H54 (cell line): ENCODE measurements at places on chromosomes 2 and 18.
A peak's percentile ranks its signal among the peaks of the same experiment; 100 is the strongest.

- DNase-seq, result no peak
Measured at GRCh38 chr18:59996370-59996966, 96.7 kb downstream of the PMAIP1 start.

DNA sequence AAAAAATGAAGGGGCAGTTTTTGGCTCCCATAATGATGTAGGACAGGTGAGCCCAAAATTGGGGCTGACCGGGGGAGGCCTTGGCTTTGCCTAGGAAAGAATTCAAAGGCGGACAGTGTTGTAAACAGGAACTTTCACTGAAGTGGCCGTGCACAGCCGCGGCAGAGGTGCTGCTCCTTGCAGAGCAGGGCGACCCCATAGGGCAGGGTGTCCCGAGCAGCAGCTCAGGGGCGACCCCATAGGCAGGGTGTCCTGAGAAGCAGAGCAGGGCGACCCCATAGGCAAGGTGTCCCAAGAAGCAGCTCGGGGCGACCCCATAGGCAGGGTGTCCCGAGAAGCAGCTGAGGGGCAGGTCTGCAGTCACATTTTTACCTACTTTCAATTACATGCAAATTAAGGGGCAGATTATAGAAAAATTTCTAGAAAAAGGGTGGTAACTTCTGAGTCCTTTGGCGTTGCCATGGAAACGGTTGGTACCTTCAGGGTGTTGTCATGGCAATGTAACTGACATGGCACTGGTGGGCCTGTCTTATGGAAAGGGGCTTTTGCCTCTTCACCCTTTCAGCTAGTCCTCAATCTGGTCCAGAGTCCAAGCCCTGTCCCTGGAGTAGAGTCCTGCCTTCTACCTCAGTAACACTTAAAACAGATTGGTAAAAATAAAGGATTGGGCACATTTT lies 134.5 kb downstream of the FBXO15 start:
- no peak for DNase-seq

DNA sequence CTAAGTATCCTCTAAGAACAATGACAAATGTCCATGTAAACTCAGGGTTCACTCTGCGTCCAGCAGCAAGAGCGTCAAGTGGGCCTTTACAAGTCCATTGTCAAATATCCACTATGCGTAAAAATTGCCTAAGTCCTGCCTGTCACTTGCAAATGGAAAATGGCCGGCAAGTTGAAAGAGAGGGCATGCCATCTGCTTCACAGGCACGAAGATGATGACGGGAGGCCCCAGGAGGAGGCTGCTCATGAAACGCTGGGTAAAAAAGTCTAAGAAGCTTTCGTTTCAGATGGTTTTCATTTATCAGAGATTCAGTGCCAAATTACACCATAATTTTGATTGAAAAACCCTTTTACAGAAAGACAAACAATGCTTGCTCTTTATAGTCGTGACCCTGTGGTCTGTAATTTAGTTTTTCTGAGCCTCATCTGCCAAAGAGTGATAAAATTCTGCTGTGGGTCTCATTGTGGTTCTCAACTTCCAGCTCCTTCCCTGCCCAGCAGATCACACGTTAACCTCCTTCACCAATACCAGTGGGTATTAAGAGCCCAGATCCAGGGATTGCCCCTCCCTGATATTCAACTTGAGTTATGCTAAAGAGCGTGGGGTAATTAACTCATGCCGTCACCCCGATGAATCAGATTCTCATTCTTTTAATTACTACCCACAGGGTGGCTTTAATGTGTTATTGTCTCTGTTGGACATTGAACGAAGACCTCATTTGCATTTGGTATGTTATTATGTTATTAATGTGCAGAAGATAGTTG lies 160.2 kb upstream of the ALKAL2 start:
- no peak for DNase-seq

GRCh38 chr2:2234398-2235195 lies 96.5 kb downstream of the MYT1L start:
- DNase-seq, result no peak

DNA sequence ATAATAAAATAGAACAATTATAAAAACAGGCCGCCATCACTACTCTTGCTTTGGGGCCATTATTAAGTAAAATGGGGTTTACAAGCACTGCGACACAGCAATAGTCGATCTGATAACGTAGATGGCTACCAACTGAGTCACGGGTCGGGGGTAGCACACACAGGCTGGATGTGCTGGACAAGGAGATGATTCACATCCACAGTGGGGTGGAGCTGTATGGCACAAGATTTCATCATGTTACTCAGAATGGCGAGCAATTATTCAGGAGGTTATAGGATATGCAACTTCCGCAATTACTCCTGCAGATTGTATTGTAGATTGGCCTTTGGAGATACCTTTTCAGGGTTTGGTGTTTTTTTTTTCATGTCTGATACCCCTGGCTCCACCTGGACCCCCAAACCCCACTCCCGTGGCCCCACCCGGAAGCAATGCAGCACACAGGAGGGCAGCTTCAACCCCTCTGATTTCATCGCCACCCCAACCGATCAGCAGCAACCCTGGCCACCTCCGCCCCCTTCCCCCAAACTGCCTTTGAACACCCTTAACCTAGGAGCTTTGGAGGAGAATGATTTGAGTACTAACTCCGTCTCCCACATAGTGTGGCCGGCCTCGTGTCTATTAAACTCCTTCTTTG lies 21.4 kb upstream of the MLPH start:
- DNase-seq, result peak; percentile 74

GRCh38 chr2:58633613-58634365 lies 392.7 kb upstream of the FANCL start:
- no peak for DNase-seq

GRCh38 chr2:69952336-69953115 lies 8.9 kb downstream of the ASPRV1 start:
- no peak for DNase-seq

GRCh38 chr18:58392324-58393000 lies 236.4 kb downstream of the ALPK2 start:
- DNase-seq, result no peak

- DNase-seq, result no peak
Measured at GRCh38 chr2:19505199-19506136, 147.0 kb upstream of the OSR1 start.

GRCh38 chr2:146287281-146287680 lies 1557.5 kb upstream of the ACVR2A start:
- DNase-seq, result no peak

GRCh38 chr2:46848447-46848846 lies 67.2 kb downstream of the MCFD2 start:
- DNase-seq, result no peak

DNA sequence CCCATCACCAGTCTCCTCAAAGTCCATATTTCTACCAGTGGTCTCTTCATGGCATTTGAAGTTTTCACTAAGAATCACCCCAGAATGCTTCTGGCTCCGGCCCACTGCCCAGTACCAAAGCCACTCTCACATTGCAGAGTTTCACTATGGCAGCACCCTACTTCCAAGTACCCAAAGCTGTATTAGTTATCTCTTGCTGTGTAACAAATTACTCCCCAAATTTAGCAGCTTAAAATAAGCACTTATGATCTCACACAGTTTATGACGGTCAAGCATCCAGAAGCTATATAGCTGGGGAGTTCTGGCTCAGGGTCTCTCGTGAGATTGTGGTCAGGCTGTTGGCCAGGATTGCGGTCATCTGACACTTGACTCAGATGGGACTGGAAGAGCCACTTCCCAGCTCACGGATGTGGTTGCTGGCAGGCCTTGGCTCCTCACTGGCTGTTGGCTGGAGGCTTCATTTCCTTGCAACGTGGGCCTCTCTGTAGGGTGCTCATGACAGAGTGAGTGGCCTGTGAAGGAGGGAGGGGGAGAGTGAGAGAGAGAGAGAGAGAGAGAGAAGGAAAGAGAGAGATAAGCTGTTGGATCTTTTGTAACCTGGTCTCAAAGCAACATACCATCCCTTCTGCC lies 189.5 kb downstream of the CTIF start:
- peak; percentile 63 for DNase-seq

- DNase-seq, result no peak
Measured at GRCh38 chr2:6657855-6658254, 207.9 kb downstream of the CMPK2 start.

- DNase-seq, result no peak
Measured at GRCh38 chr2:4049463-4049862, 346.1 kb downstream of the DCDC2C start.

- DNase-seq, result no peak
Measured at GRCh38 chr2:10764896-10765295, 43.5 kb downstream of the ATP6V1C2 start.

- no peak for DNase-seq
Measured at GRCh38 chr2:123015186-123015585, 1009.9 kb upstream of the CNTNAP5 start.

GRCh38 chr2:17416884-17417391 lies 101.3 kb downstream of the RAD51AP2 start:
- no peak for DNase-seq

DNA sequence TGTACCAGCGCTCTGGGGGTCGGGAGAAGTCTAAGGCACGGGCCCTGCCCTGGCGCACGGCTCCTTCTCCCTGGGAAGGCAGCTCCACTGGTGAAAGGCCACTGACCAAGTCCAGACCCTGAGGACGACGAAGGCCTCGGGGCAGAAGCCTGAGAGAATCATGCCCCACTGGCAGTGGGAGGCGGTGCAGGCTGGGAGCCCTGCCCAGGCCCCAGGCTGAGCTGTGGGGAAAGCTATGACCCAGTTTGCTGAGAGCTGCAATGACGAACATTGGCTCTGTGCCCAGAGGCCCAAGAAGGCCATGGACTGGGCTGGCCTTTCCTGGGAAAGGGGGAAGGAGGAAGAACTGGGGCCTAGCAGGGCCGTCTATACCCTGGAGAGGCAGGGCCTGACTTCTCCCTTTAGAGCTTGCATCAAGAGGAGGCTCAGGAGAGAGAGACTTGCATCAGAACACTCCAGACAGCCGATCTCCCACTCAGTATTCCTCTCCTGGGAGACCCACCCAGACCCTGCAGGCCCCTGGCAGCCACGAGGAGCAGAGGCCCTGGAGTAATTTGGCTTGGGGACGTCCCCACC lies 32.9 kb downstream of the HS1BP3 start:
- DNase-seq, result peak; percentile 97

DNA sequence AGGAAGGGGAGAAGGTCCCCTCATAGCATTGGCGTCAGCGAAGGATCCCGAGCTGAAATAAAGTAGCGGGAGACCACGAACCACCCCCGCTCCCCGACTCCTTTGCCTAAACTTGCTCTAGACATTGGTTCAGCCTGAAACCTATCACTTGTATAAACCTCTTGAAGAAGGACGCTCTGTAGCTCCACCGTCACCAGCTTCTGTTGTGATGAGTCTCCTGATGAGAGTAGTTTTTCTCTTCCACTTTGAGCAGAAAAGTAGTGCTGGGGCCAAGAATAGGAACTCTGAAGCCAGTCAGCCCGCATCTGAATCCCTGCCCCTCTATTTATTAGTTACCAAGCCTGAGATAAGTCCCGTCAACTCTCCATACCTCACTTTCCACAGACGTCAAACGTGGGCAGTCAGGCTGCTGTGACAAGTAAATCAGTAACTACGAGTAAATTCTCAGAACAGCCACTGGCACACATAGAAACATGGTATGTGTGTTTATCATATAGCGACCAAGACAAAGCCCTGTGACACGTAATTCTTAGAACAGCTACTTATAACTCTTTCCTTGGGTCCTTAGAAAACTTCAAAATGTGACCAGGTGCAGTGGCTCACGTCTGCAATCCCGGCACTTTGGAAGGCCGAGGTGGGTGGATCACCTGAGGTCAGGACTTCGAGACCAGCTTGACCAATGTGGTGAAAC lies 61.7 kb downstream of the CD226 start:
- DNase-seq, result no peak

- DNase-seq, result no peak
Measured at GRCh38 chr2:76733736-76734135, 788.4 kb downstream of the LRRTM4 start.

DNA sequence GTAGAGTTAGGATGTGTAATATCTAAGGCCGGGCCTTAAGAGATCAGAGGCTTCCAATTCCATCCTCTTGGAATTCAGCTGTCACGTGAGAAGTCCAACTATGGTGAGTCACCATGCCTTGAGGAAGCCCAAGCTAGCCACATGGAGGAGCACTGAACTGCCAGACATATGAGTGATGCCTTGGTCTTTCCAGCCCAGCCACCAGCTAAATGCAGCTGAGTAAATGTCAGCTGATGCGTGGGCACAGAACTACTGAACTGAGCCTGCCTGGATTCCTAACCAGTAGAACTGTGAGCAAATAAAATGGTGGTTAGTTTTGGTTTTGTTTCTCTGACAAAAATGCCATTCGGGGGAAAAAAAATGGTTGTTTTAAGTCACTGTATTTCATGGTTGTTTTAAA lies 153.7 kb upstream of the SERTAD2 start:
- DNase-seq, result peak; percentile 65

GRCh38 chr18:77127769-77128671 lies 4.6 kb downstream of the MBP start:
- no peak for DNase-seq

GRCh38 chr2:70014959-70015358 lies 53.5 kb upstream of the ASPRV1 start:
- DNase-seq, result no peak

GRCh38 chr2:147639891-147640290 lies 204.9 kb upstream of the ACVR2A start:
- DNase-seq, result no peak
